ENCODE measurements at places on chromosomes 13 and 19.
A peak's percentile ranks its signal among the peaks of the same experiment; 100 is the strongest.

GRCh38 chr19:28841531-28841930 is 371.4 kb downstream of the UQCRFS1 start:
- no peak for DNase-seq

- no peak for DNase-seq
Measured at GRCh38 chr19:45772130-45772840, 3.2 kb upstream of the SIX5 start.

GRCh38 chr13:65825039-65825438 is 1405.1 kb downstream of the PCDH9 start:
- DNase-seq: no peak

GRCh38 chr19:49851456-49852259 is 699 bp downstream of the PTOV1 start:
- no peak for DNase-seq

DNA sequence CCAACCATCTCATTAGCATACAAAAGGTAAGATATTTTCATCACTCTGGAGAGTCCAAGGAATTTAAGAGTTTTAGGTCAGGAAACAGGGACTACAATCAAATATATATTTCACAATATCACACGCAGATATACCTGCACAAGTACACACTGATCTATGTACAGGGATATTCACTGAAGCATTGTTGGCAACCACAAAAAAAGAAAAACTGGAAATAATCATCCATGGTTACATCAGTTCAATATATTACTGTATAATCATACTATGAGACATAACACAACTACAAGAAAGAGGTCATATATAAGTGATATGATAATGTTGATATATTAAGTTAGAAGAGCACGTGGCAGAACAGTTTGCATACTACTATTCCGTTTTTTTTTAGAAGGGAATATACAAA is 2.2 kb upstream of the SERP2 start:
- DNase-seq: no peak

- no peak for DNase-seq
Measured at GRCh38 chr19:39533003-39533512, 406 bp upstream of the EID2B start.

GRCh38 chr13:28531077-28531844 is 36.3 kb upstream of the FLT1 start:
- DNase-seq: peak; percentile 33

DNA sequence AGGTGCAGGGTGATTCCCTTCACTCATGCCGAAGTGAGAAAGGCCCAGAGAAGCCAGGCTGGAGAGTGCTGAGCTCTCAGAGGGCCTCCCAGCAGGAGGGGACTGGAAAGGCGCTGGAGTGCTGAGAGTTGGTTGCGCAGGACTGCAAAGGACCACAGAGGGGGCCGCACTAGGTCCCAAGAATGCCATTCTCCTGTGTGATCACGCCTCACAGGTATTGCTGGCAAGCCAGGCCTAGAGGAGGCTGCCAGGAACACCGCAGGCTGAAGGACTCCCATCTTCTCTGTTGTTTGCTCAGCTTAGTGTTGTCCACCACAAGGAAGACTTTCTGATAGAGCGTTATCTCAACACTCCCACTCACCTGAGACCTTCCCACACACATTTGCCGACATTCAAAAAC is 165.0 kb downstream of the FGF14 start:
- no peak for DNase-seq

DNA sequence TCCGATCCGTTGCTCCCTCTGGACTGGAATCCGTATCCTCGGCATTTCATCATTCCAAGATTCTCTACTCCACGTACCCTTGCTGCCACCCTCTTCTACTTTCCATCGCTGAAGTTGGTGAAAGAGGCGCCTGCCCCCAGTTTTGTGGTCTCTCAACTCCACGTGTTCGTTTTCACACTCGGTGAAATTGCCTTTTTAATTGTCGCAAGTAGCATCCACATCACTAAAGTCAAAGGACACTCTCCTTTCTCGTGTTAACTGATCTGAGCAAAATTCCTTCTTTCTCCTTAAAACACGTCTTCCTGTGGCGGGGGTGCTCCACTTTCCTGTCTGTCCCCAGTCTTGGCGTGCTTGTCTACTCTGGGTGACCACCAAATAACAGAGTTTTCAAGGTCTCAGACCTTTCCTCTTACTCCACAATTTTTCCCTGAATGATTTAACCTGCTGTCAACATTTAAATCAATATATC is 1.1 kb upstream of the TMTC4 start:
- no peak for DNase-seq

DNA sequence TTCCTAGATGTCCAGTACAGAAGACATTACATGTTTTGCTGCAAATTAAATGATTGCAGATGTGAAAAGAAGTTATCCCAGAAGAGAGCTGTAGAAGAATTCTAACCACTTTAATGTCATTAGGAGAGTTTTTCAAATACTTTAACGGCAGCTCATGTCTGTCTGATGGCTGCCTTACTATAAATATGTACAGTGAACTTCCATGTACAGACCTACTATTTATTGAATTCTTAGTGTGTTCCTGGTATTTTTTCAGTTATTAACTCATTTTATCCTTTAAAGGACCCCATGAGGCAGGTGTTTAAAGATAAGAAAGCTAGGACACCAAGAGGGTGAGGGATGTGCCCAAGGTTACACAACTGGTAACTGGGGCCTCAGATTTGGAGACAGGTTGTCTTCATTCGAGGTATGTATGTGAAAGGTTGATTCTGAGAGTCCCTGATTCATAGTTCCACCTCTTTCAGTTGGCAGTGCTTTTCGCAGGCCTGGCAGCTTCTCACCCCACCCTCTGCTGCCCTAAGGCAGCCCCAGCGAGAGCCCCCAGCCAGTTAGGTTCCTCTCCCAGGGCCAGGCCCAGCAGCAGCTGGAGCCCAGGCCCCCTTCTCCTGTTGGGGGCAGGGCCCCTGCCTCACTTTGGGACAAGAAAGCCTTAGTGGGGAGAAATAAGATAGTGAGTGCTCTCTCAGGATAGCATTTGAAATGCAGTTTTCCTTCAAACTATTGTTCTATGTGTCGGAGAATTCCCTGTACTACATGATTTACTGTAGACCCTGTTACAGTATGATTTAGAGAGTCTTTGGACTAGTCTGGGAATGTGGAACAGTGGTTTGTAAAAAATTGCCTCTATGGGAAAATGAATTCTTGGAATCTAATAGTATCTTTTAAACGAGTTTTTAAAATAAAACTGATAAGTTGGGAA is 67.7 kb upstream of the TEX29 start:
- DNase-seq: no peak

- no peak for DNase-seq
Measured at GRCh38 chr19:6678690-6679109, 8.7 kb upstream of the TNFSF14 start.

DNA sequence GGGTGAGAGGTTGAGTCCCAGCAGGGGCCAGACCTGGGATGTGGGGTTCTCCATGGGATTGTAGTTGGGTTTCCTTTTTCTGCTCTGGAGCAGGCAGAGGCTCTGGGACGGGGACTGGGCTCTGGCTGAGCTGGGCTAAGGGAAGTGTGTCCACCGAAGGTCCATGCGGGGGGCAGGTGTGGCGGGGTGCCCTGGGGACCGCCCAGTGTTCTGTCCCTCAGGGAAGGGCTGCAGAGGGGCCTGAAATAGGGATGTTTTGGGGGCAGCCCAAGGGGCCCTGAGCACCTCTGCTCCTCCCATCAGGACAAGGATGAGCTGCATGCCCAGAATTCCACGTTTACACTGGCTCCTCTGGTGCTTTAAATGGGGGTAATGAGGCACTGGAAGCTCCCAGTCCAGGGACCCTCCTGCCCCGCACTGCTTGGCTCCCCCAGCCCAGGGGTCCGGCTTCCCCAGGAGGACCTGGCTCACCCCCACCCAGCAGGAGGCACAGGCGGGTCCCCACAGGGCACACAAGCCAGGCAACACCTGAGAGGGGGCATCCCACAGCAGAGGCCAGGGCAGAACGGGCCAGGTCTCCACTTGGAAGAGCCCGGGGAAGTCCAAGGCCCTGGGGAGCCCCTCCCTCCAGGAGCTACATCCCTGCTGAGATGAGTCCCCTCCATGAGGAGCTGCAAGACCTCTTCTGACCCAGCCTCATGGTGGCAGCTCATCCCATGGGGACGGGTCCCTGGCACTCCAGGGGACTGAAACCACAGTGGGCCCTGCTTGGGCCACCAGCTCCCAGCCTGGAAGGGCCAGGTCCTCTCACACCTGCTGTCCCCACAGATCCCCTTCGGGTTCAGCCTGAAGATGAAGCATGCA is 14.7 kb upstream of the ZNF14 start:
- DNase-seq: no peak

GRCh38 chr19:52936151-52936953 is 13.1 kb upstream of the ZNF888 start:
- DNase-seq: no peak

DNA sequence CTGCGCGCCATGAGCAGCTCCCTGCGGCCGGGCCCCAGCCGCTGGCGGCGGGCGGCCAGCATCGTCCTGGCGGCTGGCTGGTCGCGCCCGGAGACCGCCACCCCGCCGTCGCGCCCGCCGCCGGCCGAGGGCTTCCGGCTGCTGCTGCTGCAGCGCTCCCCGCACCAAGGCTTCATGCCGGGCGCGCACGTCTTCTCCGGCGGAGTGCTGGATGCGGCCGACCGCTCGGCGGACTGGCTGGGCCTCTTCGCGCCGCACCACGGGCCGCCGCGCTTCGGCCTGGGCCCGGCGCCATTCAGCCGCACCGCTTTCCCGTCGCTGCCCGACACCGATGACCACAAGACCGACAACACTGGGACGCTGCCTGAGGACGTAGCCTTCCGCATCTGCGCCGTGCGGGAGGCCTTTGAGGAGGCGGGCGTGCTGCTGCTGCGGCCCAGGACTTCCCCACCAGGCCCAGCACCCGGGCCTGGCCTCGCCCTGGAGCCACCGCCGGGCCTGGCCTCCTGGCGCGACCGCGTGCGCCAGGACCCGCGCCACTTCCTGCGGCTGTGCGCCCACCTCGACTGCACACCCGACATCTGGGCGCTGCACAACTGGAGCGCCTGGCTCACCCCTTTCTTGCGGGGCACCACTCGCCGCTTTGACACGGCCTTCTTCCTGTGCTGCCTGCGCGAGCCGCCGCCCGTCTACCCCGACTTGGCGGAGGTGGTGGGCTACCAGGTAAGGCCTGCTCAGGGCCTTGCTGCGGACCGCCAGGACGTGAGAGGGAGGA is 518 bp downstream of the NUDT19 start:
- peak; percentile 42 for DNase-seq

- DNase-seq: no peak
Measured at GRCh38 chr19:31694761-31695160, 345.5 kb upstream of the TSHZ3 start.

DNA sequence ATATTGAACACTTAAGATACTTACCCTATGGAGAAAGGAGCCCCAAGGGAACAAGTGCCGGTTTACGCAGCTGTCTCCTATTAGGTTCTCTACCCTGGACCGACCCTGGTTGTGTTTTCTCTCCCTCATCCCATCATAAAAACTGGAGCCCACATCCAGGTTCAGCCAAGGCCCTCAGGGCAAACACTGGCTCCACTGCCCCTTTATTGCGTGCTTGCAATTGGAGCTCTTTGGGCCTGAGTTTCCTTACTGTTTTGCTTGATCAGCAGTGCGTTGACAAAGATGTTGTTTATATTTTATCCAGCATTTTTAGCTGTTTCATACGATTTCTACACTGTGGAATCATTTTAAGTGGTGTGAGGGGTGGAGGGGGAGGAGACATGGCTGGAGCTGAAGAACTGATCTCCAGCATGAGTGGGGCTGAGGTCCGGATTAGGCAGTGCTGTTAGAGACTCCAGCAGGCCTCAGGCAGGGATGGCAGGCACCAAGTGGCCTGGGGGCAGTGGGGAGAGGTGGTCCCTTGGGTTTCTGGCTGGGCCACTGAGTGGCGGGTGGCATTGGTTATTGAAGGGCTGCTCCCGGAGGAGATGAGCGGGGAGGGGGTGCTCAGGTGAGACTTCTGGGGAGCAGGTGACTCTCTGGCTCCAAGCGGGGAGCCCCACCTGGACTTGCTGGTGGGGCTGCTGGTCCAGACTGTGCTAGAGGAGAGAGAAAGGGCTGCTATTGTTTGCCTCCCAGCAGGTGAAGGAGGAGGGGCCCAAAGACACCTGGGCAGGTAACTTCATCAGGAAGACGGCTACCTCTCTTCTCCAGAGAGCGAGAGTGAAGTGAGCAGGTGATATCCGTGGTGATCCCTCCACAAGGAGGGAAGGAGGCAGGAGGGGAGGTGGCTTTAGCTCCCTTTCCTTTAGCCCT is 62.4 kb upstream of the RNF113B start:
- no peak for DNase-seq

GRCh38 chr13:98450026-98450425 is 126.9 kb downstream of the STK24 start:
- no peak for DNase-seq

GRCh38 chr19:55173186-55173713 is 6.8 kb upstream of the DNAAF3 start:
- DNase-seq: no peak

DNA sequence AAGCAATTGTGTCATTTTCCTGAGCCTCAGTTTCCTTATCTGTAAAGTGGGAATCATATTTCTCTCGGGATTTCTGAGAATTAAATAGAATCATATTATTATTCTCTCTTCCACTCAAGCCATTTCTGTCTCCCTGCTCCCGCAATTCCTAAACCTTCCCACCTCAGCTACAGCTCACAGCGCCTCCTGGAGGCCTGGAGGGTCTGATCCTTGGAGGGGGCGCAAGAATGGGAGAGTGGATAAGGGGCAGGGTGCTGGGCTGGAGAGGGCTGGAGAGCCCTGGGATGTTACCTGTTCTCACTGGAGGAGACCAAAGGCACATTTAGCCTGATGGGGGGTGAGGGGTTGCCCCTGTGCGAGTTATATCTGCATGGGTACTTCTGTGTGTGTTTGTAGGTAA is 31.1 kb upstream of the CYP2S1 start:
- no peak for DNase-seq

- DNase-seq: no peak
Measured at GRCh38 chr19:364496-365287, 20.1 kb upstream of the MIER2 start.

DNA sequence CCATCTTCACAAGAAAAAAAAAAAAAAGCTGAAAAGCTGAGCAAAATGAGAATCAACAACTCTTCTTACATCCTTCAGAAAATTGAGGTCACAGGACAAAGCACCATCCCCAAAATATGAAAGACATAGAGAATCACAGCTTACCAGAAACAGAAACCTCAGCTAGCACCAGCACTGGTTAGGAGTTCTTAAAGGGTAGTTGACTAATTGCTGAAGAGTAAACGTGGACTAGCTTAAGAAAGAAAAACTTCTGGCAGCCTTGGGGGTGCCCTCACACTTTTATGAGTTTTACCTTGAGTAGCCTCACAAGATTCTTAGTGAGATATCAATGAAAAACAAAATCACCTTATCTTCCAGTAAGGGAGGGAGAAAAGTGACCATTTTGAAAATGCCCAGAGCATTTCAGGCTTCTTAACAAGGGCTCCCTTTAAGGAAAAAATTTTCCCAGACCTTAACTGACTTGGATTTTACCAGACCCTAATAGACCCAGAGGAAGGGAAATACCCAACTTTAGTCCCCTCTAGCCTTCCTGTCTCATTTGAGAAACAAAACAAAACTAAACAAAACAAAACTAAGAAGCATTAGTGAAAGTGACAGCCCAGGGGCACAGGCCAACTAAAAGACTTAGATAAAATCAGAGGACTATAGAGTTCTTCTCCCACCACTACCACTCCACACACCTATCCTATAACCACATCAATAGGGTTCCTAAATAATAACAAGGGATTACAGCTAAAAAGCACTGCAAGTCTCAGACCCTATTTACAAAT is 888.6 kb downstream of the DIAPH3 start:
- no peak for DNase-seq

- no peak for DNase-seq
Measured at GRCh38 chr13:104404325-104404724, 1338.1 kb upstream of the SLC10A2 start.

GRCh38 chr19:8342316-8342683 is 762 bp downstream of the KANK3 start:
- DNase-seq: no peak

All from neural crest cell (in vitro differentiated cells).